Muscle of back (tissue), 13 donors: ENCODE measurements at places on chromosomes 16 and 17. TPM values are rescaled to one million over a fixed set of nuclear protein-coding genes. Genes with fewer than 3 reads are reported as not detected.

DNA sequence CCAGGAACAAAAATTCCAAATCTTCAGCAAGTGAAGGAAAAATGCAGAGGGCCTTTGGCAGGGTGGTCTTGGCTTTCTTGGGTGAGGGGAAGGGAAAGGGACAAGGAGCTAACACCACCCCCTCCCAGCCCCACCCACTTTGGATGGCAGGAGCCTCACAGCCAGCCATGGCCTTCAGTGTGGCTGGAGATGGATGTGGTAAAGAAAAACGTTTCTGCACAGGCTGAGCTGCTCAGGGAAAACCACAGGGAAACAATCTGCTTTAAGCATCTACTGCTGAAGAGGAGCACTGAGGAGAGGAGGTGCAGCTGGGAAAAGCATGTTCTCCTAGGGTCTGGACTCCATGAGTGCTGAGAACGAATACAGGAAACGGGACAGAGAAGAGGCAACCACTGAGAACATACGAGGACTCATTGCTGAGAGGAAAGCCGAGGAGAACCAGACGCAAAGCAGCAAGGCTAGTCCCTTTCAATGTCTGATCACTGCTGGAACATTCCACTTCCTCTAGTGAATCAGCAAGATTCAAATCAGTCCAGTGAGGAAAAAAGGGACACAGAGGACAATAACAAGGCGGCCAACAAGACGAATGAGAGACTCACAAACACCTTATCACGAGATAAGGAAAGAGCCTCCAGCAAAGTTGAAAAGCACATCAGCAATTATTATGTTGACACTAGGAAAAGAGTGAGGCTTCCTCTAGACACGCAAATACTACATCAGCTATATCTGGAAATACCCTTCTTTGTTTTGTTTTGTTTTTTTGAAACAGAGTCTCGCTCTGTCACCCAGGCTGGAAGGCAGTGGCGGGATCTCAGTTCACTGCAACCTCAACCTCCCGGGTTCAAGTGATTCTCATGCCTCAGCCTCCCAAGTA, 41.7 kb downstream of the ZZEF1 start:
- no peak for DNase-seq

DNA sequence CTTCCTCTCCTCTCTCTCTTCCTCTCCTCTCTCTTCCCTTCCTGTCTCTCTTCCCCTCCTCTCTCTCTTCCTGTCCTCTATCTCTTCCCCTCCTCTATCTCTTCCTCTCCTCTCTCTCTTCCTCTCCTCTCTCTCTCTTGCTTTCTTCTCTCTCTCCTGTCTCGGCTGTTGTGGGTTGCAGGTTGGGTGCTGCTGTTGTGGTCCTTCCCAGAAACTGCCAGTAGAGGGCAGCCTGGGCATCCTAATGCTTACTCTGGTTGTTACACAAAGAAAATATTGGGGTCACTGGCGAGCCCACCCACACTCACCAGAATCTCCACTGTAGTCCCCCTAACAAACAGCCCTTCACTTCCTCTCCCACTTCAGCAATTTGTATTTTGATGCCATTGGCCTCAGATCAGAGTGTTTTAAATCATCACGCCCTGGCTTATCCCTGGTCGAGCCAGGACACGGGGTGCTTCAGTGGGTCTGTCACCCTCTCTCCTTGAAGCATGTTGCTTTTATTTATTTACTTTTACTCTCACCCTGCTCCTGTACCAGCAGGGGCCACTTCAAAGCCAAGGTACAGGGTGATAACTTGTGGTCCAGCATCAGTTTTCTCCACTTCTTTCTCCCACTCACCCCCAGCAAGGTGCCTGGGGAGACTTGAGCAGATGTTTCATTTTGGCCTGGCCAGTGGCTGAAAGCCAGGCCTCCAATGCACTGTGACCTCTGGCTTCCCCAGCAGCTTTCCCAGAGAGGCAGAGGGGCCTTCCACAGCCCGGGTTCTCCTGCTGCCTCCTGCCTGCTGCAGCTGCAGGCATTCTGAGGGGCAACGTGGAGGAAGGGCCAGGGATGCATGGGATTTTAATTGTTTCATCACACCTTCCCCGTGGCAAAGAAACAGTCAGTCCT, 4.7 kb upstream of the MMP15 start:
- DNase-seq = no peak

GRCh38 chr16:23124315-23124714, 24.9 kb downstream of the USP31 start:
- DNase-seq = no peak

- DNase-seq = no peak
These were observed 28.5 kb downstream of the MAF start for GRCh38 chr16:79571903-79572535.

DNA sequence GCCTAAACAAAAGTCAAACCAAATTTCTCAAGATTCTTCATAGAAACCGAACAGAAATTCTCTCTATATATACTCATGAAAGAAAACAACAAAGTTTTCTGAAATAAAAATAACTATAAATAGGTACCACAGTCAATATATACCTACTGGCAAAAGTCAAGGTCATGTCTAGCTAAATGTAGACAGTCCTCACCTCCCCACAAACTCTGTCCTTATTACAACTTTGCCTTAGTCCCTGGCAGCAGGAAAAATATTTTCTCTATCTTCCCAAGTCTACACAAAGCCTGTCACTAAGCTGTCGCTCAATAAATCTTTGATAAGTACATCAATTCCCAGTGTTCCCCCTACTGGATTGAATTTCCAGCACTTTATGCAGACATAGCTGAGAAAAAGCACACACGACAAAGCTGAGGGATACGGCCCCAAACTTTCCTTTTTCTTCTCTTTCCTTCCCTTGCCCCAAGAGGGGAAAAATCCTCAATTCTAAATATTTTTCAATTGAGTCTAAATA, 2.7 kb downstream of the CFAP20 start:
- DNase-seq = no peak

DNA sequence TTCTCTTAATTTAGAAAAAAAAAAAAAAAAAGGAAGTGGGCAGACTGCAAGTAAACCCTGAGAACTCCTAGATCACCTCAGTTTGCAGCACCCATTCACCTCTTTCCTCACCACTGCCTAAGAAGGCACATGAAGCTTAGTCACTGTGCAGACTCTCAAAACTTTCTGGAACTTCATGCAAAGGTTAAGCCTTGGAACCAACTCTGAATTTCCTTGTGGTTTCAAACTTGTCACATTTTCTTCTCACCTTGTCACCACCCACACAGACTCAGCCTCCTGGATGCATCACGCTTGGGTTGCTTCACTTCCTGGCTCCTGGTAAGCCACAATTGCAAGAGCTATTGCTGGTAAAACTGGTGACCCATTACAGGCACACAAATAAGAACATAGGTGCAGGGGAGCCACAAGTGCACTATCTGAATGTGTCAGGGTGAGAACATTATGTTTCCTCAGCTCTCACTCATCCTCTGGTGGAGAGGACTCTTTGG, 15.0 kb upstream of the CPD start:
- DNase-seq = no peak

GRCh38 chr17:68981288-68981687, 26.1 kb upstream of the ABCA8 start:
- peak; percentile 34 for DNase-seq

DNA sequence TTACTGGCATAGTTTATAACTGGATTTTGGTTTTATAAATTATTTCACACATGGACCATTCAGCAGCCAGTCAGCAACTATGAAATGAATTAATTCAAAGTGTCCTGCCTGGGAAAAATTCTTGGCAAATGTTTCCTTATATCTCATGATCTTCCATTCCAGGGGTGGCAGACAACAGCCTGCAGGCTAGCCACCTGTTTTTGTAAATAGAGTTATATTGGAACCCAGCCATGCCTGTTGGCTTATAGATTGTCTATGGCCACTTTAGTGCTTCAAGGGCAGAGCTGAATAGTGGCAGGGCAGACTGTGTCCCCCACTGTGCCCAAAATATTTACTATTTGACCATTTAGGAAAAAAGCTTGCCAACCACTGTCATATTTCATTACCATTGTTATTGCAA, 613.7 kb downstream of the TMEM114 start:
- DNase-seq = peak; percentile 12

DNA sequence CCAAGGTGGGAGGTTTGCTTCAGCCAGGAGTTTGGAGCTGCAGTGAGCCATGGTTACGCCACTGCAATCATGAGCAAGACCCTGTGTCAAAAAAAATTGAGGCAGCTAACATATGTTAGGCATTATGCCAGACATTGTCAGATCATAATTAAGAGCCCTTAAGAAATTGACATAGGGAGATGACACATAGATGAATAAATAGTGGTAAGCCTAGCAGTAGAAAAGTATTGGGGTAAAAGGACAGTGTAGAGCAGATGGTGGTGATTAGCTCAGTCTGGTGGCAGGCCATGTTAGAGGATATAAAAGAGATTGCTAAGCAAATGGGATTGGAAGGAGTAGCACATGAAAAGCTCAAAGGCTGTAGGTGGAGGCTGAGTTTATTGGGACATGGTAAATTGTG, 22.6 kb downstream of the SRCAP start:
- no peak for DNase-seq

DNA sequence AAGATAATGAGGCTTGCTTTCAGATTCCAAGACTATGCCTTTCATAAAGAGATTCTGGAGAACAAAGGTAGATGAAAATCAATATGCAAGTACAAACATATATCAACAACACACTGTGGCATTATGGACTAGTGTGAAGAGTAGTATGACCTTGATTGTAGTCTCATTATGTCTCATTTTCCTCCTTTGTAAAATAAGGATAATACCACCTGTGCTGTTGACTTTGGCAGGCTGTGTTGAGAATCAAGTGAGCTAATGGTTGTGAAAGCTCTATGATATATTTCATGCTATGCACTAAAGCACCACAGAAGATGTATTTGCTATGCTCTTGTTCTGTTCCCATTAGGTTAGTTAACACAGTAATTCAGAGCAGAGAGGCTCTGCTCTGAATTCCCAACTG, 78.5 kb upstream of the NACA2 start:
- DNase-seq = no peak

- no peak for DNase-seq
These were observed 538 bp upstream of the FCSK start for GRCh38 chr16:70453892-70454221.

Gene GUCY2D
- not detected for polyA plus RNA-seq

Gene ITGAD
- polyA plus RNA-seq = 0.28 TPM

Gene CTF1
- 9.7 TPM for polyA plus RNA-seq
